ENCODE measurements at places on chromosomes 4 and X.

GRCh38 chrX:149230689-149231088 is 274.4 kb downstream of the IDS start:
- DNase-seq, result no peak

GRCh38 chrX:5718651-5719050 is 510.0 kb downstream of the NLGN4X start:
- no peak for DNase-seq

- DNase-seq, result no peak
Measured at GRCh38 chr4:164997941-164998340, 20.5 kb upstream of the TRIM61 start.

DNA sequence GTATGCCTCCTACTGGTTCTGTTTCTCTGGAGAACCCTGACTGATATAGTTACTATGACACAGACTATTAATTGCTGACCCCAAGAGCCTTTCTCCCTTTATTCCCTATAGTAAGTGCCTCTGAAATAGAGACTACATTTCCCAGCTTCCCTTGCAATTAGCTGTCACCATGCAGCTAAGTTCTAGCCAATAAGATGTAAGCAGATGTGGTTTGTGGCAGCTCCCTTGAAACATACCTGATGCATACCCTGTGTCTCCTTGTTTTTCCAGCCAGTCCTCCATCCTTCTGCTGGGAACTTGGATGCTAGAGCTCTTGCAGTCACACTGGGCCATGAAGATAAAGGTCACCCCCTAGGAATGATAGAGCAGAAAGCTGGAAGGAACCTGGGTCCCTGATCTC is 9.7 kb upstream of the TMEM165 start:
- DNase-seq, result no peak

- DNase-seq, result no peak
Measured at GRCh38 chr4:117986321-117986720, 48.0 kb upstream of the NDST3 start.

DNA sequence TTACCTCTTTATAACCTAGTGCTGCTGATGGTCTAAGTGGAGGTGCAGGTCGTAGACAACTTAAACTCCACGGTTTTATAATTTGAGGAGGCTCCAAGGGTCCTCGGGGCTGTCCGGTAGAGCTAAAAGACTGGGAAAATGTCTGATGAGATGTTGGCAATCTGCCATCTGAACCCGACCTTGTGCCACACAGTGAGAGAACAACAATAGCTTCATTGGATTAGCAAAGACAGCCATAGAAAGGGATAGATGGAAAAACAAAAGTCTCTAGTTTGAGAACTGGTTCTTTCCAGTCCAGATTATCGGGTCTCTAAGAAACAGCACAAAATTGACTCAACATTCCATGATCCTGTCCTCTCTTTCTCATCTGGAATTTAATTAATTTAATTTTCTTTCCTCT is 31.6 kb downstream of the CD40LG start:
- DNase-seq, result no peak

DNA sequence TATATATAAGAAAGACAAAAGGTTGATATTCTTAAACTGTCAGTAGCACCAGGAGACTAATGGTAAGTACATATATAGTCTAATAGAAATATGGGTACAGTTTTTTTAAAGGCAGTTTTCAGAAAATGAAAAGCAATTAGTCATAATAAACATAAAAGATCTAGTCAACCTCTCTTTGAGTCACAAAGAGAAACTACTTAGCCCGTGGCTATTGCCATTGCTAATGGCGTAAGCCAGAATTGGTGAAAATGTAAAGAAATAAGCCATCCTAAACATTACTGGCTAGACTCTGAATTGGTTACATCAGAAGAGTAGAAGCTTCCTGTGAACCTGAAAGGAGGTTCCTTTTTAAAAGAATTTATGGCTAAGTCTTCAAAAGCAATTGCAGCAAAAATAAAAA is 668.7 kb upstream of the CPEB2 start:
- DNase-seq, result no peak

- DNase-seq, result no peak
Measured at GRCh38 chr4:26367811-26368210, 47.0 kb downstream of the RBPJ start.

DNA sequence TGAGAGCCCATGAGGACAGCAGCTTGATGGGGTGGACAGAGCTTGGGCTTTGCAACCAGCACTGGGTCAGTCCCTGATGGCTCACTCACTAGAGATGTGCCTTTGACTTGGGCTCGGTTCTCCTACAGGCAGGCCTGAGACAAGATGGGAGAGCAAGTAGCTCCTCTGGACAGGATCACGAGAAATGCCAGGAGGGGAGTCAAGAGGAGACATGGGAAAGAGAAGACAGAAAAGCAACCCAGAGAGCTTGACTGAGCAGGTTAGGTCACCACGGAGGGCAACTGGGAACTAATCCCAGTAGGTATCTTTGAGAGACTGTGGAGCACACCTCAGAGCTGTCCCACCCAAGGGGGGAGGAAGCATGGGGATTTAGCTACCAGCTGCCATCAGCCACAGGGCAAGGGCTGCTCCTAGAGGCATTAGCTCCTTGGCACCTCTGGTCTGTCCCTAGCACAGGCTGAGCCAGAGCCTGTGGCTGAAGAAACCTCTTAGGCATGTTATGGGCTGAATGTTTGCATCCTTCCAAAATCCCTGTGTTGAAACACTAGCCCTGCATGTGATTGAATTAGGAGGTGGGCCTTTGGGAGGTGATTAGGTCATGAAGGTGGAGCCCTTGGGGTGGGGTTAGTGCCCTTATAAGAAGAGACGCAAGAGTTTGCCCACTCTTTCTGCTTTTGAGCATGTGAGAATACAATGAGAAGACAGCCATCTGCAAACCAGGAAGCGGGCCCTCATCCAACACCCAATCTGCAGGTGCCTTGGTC is 145.6 kb downstream of the SMIM20 start:
- DNase-seq, result no peak

DNA sequence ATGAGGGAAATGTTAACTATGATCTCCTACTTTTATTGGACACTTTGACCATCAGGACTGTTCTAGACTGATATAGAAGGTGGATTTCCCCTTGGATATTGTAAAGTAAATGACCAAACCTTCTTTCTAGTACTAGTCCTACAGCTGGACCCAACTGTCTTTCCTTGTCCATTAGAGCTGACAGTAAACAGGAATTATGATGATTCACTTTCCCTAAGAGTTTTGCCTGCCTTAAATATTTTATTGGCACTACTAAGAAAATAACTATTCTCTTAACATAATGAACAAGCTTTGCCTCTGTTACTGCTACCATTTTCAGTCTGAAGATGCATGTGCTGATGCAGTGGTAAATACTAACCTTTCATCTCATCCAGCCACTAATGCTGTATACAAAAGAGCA is 915.4 kb downstream of the CENPC start:
- DNase-seq, result no peak

DNA sequence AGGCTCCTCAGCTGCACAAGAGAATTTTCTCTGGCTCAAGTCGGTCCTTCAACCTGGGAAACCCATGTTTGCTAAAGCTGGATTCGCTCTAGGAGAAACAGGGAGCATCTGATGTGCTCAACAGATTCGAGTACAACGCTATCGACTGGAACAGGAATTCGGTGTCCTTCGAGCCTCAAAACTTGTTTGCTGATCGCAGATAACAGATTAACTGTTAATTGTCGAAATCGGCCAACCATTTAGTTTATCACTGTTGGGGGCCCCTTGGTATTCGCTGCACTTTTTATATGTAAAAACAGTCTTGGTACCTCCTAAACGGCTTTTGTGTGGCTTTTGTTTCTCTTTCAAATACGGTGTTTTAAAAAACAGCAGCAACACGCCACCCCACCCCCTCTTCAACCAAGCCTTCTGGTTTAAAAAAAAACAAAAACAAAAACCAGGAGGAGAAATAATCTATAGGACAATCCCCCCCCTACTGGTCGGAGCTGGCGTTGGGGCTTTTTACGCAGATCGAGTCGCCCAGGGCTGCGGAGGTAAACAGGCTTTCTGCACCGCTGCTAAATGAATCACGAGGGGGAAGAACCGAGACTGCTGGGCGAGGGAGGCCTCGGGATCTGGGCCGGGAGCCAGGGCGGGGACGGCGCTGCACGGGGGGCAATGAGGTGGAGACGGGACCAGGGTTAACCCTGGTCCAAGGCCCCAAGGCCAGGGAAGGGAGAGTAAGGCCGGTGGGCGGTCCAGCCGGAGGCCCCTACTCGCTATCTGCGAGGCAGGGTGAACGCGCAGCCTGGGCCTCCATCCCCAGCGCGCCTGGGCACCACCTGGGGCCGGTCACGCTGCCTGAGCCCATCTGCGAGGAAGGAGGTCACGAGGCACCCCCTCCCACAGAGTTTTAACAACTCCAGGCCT is 71.7 kb upstream of the BCOR start:
- DNase-seq, result no peak

GRCh38 chr4:109614015-109614414 is 54.0 kb downstream of the MCUB start:
- DNase-seq, result no peak

All from vagina (tissue), 2 donors.